ENCODE measurements at places on chromosomes 7 and 10. TPM values are rescaled to one million over a fixed set of nuclear protein-coding genes. Genes with fewer than 3 reads are reported as not detected.

GRCh38 chr10:54444170-54444569 lies 356.9 kb downstream of the PCDH15 start:
- DNase-seq, result no peak

- DNase-seq, result no peak
Measured at GRCh38 chr10:6463366-6463765, 116.7 kb downstream of the PRKCQ start.

HNRNPF gene
- total RNA-seq, result 477 TPM

TCERG1L gene
- total RNA-seq, result 0.08 TPM

- DNase-seq, result no peak
Measured at GRCh38 chr7:101237206-101238067, at the start of gene CLDN15. TSS of gene CLDN15 (minus strand) at chr7:101237802. CDS start at chr7:101237581, 221 bp downstream.

DNA sequence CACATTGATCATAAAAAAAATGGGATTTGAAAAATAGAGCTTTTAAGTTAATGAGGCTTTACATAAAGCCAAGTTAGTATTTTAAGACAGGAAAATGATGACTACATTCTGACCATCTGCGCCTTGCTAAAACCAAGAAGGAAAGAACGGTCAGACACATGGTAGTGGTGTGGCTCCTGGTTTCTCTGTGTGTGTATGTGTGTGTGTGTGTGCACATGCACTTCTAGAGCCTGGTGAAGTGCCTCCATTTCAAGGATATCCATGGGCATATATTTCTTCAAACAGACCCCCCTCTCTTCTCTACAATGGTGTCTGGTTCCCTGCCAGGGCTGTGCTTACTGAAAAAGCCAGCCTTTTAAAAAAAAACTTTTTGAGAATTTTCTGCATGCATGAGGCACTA lies 80.9 kb downstream of the FRMPD2 start:
- DNase-seq, result no peak

- DNase-seq, result no peak
Measured at GRCh38 chr7:116169060-116169459, 41.3 kb upstream of the TES start.
